ENCODE measurements at places on chromosomes 16 and 17. TPM values are rescaled to one million over a fixed set of nuclear protein-coding genes. Genes with fewer than 3 reads are reported as not detected.

GRCh38 chr16:47877166-47877565, 278.6 kb downstream of the ABCC12 start:
- no peak for DNase-seq

DNA sequence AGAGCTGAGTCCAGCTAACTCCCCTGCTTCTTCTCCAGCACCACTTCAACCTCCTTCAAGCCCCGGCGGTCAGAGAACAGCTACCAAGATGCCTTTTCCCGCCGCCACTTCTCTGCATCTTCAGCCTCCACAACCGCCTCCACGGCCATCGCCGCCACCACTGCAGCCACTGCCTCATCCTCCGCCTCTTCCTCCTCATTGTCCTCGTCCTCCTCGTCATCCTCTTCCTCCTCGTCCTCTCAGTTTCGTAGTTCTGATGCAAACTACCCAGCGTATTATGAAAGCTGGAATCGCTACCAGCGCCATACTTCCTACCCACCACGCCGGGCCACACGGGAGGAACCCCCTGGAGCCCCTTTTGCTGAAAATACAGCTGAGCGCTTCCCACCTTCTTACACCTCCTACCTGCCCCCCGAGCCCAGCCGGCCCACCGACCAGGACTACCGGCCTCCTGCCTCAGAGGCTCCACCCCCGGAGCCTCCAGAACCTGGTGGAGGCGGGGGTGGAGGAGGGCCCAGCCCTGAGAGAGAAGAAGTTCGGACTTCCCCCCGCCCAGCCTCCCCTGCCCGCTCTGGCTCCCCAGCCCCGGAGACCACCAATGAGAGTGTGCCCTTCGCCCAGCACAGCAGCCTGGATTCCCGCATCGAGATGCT, 7.1 kb downstream of the SETD1A start:
- DNase-seq: no peak

DNA sequence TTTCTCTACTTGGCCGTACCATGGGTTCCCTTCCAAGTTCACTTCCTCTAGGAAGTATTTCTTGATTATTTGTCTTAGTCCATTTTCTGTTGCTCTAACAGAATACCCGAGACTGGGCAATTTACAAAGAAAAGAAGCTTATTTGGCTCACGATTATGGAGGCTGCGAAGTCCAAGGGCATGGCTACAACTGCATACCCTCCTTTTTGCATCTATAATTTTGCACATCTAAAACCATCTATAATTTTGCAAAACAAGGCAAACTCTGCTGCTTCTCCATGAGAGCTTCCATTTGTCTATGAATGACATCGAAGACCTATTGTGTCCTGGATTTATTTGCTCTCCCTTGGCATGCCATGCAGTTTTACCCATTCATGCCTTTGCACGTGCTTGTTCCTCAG, 27.6 kb upstream of the RGS9 start:
- no peak for DNase-seq

DNA sequence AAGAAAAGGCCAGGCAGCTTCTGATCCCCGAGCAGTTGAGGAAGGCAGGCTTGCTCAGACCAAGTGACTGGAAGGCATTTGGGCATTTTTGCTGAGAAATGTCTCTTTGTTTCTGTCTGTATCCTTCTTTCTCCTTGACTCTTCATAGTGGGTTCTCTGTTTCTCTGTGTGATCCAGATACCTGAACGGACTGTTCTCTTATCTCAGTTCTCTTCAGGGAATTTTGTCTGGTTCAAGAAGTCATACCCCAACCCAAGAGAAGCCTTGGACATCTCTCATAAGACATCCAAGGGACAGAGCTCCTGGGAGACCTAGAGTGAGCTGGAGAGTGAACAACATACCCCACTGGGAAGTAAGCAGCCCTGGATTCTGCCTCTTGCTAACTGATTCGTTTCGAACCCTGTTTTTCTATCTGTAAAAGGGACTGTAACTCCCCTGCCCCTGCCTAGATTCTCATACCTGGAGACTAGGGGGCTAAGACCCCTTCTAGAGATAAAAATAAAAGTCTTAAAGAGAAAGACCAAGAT, 541 bp downstream of the CCL3 start:
- DNase-seq: no peak

DNA sequence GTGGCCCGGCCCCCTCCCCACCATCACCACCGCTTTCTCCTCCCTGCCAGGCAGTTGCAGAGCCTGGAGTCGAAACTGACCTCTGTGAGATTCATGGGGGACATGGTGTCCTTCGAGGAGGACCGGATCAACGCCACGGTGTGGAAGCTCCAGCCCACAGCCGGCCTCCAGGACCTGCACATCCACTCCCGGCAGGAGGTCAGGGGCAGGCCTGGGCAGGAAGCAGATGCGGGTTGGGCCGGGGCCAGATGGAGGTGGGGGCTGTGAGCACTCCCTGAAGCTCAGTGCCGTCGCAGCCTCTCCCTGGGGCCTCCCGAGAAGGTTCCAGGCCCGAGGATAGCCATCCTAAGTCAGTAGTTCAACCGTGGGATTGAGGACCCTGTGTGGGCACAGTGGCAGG, 14.2 kb upstream of the ADGRG3 start:
- peak; percentile 71 for DNase-seq

- no peak for DNase-seq
Measured at GRCh38 chr16:27704252-27704651, 154.3 kb downstream of the KATNIP start.

GRCh38 chr17:64538508-64539130, 31.8 kb downstream of the CEP95 start:
- no peak for DNase-seq

DNA sequence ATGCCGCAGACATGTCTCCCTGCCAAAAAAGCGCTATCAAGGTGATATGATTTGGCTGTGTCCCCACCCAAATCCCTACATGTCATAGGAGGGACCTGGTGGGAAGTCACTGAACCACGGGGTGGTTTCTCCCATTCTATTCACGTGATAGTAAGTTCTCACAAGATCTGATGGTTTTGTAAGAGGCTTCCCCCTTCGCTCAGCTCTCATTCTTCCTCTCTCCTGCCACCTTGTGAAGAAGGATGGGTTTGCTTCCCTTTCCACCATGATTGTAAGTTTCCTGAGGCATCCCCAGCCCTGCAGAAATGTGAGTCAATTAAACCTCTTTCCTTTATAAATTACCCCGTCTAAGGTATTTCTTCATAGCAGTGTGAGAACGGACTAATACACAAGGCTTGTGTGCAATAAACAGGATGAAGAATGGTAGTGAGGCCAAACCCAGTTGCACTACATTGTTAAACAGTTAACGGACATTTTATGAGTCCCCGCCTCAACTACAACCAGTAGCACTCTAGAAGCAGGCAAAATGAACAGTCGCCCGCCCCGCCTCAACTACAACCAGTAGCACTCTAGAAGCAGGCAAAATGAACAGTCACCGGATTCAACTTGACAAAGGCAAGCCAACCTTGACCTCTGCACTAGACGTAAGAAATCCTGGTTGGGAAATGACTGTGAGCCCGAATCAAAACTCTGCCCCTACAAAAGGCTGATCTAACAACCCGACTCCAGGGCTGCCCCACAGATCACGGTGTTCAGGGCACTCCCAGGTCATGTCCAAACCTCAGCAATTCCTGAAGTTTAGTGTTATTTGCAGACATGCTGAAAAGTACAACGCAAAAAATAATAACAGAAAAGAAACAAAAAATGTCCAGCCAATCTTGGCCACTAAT, 26.3 kb downstream of the VPS53 start:
- DNase-seq: no peak

- DNase-seq: no peak
Measured at GRCh38 chr17:63544467-63545301, 5.6 kb upstream of the DCAF7 start.

Gene ZNF174
- total RNA-seq: 10.0 TPM

Gene KIF18B
- 2.5 TPM for total RNA-seq

Gene CACNA1G
- 0.38 TPM for total RNA-seq

Data from Right ventricle myocardium inferior (tissue), 1 donor.